Renal cortical epithelial cell (primary cell): ENCODE measurements at places on chromosomes 7 and 10. TPM values are rescaled to one million over a fixed set of nuclear protein-coding genes. Genes with fewer than 3 reads are reported as not detected.
A peak's percentile ranks its signal among the peaks of the same experiment; 100 is the strongest.

PCGF6 gene
- 10.7 and 16.7 TPM in 2 replicates for total RNA-seq

KIF11 gene
- 3.1 and 14.9 TPM in 2 replicates for total RNA-seq

GTF2IRD2 gene
- 1.4 and 6.4 TPM in 2 replicates for total RNA-seq

CPED1 gene
- 0.52 and 1.1 TPM in 2 replicates for total RNA-seq

DNA sequence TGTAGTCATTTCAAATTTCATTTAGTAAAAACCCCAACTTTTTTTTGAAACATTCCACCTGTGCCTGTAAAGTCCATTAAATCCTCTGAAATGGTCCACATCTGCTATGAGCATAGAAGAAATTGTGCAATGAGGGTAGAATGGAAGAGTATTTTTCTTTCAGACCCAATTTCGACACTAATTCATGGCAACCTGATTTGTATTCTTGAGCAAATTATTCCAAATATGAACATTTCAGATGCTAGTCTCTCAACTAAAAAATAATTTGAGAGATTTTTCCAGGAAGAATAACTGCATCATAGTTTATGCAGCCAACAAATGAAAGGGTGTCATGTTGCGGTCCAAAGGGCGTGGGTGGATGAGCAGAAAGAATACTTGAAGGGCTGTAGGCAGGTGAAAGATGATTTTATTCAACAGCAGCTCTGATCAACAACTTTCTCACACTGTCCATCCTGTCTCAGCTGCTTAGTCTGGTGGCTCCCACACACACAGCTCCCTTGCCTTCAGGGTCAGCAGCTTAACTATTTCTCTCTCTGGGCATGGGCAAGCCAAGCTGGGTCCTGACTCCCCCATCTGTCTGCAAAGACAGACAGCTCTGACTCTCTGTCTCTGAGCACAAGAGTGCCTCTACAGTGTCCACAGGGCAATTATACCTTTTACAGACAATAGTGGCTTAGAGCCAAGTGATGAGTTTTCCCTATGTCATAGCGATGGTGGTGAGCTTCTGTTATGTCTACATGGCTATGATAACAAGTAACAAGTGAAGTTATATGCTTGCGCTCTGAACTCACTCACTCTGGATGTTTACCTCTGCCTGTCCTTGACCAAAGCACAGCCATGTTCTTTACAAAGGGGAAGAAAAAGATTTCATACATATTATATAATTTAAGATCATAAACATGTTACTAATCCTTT, 11.5 kb downstream of the STEAP2 start:
- peak; percentile 56 for DNase-seq

- DNase-seq, result peak; percentile 90
Measured at GRCh38 chr10:73998929-73999691, 1.2 kb downstream of the VCL start.

GRCh38 chr10:101330631-101331225, 23.2 kb upstream of the BTRC start:
- DNase-seq, result peak; percentile 79

- DNase-seq, result no peak
Measured at GRCh38 chr7:1675673-1676549, 5.8 kb downstream of the ELFN1 start.

GRCh38 chr7:391411-391951, 101.5 kb downstream of the FOXL3 start:
- DNase-seq, result no peak
